ENCODE measurements at places on chromosomes 7 and 10.

DNA sequence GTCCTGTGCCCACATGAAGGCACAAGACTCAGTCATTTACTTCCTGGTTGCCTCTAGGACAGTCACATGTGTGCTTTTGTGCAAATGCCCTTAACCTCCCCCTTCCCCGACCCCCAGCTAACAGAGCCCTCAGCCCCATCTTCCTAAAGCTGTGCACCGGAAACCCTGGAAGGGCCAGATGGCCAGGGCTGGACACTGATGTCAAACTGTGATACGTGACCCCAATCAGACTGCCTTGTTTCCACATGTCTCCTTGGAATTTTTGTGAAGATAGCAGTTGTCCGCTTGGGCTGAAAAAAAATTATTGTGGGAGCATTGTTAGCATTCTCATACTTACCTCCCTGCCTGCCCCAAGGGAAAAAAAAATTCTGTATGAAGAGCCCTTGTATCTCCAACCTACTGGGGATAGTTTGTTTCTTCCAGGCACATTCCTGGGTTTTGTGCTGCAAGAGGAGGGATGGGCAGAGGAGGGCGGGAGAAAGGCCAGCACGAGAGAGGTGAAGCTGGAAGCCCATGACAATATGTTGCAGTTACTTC is 17.0 kb upstream of the ADAM12 start:
- H3K27ac ChIP-seq: no peak overlapping the region
- H3K36me3 ChIP-seq: no peaks in the 10 kb centered on the region
- H3K27me3 ChIP-seq: no peaks in the 10 kb centered on the region

GRCh38 chr7:137846549-137846826 is 286 bp downstream of the DGKI start:
- peaks cover 13% of the 10 kb centered on the region for H3K4me1 ChIP-seq
- H3K36me3 ChIP-seq: no peaks in the 10 kb centered on the region
- no peak for DNase-seq
- no peak overlapping the region for H3K27ac ChIP-seq

- H3K4me3 ChIP-seq: no peak overlapping the region
- H3K27ac ChIP-seq: no peak overlapping the region
- H3K4me1 ChIP-seq: peaks cover 5% of the 10 kb centered on the region
- no peaks in the 10 kb centered on the region for H3K27me3 ChIP-seq
- no peak for DNase-seq
- H3K36me3 ChIP-seq: no peaks in the 10 kb centered on the region
These were observed 23.4 kb upstream of the GSAP start for GRCh38 chr7:77439572-77439971.

DNA sequence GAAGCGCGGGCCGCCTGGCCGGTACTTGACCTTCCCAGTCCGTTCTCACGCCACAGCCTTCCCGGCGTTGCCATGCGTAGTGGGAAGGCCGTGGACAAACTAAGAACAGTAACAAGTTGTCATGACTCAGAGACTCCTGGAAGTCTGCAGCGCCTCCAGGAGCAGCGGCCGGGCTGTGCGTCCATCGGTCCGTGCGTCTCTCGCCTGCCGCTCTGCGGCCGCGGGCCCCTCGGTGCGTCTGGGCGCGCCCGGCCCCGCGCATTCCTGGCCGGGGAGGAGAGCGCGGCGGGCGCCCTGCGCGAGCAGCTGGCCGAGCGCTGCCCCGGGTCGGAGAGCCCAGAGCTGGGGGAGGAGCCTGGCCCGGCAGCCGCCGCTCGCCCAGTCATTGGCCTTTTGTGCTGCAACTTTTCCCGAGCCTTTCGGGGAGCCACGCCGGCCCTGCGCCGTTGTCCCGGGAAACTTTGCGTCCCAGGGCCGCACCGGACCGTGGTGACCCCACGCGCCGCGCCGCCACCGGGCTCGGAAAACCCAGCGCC is 123.7 kb downstream of the TACC2 start:
- H3K36me3 ChIP-seq: no peaks in the 10 kb centered on the region
- H3K4me3 ChIP-seq: peak overlapping the region; percentile 60
- H3K4me1 ChIP-seq: peaks cover 48% of the 10 kb centered on the region
- H3K27me3 ChIP-seq: no peaks in the 10 kb centered on the region

All from suprapubic skin (tissue), 4 donors.